ENCODE measurements at places on chromosomes 2 and 18. TPM values are rescaled to one million over a fixed set of nuclear protein-coding genes. Genes with fewer than 3 reads are reported as not detected.
A peak's percentile ranks its signal among the peaks of the same experiment; 100 is the strongest.

Gene MDH1
- 210 TPM for total RNA-seq

GRCh38 chr2:229780856-229781773 is 66.8 kb upstream of the DNER start:
- DNase-seq: peak; percentile 19

DNA sequence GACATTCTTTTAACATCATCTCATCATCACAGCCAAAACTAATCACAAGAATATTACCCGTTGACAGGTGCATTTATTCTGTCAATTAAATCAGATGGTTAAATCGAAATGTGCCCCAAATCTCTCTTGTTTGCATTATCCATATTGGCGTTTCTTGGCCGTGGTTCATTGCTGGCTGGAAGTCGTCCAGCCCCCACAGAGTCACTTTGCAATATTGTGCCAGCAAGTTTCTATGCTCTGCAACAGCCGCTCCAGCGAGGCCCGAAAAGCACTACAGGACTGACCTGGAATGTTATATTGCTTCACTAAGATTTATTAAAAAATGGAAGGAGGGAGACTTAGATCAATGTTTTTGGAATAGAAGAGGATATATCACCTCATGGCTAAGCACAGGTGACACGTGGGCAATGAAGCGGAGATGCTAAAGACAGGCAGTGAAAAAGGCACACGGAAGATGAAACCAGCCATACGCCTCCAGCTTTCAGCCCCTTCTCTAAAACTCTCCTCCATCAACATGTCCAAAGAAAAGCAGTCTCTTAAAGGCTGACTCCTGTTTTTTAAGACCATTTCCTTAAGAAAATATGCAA is 176.8 kb upstream of the VRK2 start:
- DNase-seq: no peak

DNA sequence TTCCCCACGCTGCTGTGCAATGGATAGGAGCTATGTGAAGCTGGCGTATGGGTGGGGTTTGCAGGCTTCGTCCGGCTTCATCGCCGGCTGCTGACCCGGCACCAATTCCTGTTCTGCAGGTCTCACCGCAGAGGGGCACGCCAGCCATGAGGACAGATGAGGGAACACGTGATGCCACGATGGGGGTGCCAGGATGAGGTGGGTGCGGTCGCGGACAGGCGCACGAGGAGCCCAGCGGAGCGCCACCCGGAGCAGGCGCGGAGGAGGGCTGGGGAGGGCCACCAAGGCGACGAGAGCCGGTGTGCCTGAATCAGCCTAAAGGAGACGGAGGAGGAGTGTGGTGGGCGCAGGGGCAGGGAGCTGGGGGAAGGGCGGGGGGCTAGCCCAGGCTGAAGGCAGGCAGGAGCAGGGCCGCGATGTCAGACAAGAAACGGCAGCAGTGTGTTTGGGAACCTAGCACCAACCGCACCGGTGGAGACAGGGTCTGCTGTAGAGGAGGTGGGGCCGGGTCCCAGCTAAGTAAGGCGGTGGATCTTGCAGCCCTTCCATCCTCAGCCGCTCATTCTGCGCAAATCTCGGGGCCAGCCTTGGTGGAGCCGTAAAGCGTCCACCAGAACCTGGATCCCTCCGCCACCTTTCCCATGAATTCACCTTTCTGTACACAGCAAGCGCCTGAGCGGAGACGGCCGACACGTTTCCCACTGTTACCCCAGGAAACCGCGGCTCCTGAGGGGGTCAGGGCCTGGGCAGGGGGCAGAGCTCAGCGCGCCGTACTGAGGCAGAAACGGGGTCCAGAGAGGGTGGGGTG is 17.0 kb upstream of the CD8A start:
- peak; percentile 55 for DNase-seq

DNA sequence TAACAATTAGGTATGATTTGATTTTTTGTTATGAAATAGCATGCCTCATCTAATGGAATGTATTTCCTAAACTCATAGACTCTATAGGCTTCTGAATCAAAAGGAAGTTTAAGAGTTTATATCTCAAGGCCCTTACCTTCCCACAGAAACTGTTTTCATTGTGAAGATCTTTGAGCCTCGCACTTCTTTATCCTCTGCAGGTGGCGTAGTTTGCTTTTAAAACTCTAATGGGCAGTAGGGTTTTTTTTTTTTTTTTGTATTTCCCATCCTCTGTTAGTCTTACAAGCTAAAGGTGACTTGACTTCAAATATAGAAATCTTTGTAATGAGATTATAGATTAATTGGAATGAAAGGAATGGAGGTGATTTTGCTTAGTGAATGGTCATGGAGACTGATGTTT is 28.3 kb downstream of the DYNC2LI1 start:
- DNase-seq: no peak

DNA sequence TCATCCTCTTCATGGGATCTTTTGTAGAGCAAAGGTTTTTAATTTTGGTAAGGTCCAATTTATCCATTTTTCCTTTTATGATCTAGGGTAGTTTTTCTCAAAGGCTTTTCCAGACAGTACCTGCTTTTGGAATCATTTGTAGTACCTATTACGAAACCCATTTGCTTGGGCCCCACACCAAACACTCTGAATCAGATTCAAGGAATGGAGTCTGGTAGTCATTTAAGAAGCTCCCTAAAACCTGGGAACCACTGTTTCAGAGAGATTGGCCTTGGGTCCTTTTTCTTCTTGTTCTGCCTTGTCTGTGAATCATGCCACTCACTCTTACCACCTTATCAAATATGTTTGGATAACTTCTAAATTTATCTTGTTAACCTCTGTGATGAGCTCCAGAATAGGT is 40.3 kb downstream of the OSBPL6 start:
- DNase-seq: no peak

- DNase-seq: no peak
These were observed 114.1 kb downstream of the EPB41L3 start for GRCh38 chr18:5429681-5430080.

Measured in frontal cortex (tissue), 4 donors.